ENCODE measurements at places on chromosomes 12 and 14.

GRCh38 chr14:99511421-99512109 lies 30.4 kb downstream of the CCNK start:
- DNase-seq, result peak; percentile 81

DNA sequence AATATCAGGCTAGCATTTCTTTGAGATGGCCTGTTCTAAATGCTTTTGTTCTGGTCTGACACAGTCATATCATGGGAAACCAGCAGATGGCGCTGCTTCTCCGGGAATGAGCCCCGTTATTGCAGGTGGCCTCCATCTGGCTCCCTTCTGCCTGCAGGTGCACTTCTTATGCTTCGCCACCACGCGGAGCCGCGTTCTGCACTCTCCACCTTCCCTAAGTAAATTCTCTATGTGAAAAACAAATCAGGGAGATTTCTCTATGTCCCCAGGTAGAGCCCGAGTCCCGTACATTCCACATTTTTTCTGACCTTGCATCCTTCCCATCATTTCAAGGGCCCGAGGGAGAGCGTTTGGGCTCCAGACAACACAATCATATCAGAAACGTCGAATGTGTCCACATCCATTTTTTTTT lies 26.2 kb downstream of the GLRX5 start:
- peak; percentile 76 for DNase-seq

GRCh38 chr12:116318576-116319232 lies 41.2 kb upstream of the MED13L start:
- no peak for DNase-seq

GRCh38 chr12:507391-507796 lies 47.7 kb downstream of the B4GALNT3 start:
- DNase-seq, result no peak

- DNase-seq, result no peak
Measured at GRCh38 chr14:72352012-72352411, 419.8 kb downstream of the RGS6 start.

- DNase-seq, result peak; percentile 79
Measured at GRCh38 chr14:56124327-56124726, 6.1 kb downstream of the PELI2 start.

DNA sequence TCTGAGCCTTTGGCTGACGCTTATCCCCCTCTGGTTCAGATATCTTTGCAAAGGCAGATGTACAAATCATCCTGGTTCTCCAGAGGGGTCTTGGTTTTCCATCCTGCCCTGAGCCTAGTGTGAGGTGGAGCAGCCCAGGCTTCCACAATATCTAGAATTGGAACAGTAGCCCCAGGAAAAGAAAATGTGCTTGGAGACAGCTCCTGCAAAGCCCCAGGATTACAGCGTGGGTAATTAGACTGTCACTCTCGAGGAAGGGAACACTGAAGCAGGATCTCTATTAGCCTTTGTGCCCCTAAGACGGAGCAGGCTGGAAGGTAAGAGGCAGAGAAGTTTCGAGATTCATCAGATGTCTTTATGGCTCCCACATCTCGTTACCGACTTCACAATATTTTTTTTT lies 59.4 kb downstream of the TMEM132C start:
- no peak for DNase-seq

DNA sequence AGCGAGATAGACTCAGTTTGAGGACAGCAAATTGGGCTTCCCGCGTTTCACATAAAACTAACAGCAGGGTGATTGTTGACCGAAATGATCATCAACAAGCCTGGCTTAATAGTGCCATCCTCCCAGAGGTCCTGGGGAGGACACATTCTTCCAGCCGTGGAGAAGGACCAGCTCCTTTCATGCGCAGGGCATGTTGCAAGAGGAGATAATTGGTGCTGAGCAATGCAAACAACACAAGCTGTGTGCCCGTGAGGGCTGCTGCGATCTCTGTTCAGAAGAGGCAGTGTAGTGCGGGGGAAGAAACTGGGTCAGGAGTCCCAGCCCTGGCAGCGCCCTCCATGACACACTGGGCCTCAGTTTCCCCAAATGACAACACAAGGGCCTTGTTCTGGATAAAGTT lies 54.3 kb downstream of the CCDC85C start:
- DNase-seq, result peak; percentile 39

GRCh38 chr14:58426670-58427280 lies 556 bp downstream of the TIMM9 start:
- peak; percentile 67 for DNase-seq

DNA sequence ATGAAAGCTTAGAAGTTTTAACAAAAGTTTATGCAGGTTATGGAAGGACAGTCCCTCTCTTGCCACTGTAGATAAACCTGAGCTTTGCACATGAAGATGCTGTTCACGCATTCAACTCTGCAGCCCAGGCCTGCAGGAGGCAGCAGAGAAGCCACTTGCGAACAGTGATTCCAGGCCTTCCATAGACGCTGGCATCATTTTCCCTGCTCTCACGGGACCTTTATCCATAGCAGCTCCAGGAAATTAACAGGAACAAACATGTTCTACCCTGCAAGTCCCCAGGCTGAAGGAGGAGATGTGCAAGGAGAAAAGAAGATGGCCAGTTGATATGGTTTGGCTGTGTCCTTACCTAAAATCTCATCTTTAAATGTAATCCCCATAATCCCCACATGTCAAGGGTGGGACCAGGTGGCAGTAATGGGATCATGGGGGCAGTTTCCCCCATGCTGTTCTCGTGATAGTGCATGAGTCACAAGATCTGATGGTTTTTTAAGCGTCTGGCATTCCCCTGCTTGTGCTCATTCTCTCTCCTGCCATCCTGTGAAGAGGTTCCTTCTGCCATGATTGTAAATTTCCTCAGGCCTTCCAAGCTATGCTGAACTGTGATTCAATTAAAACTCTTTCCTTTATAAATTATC lies 2.0 kb downstream of the ERP27 start:
- no peak for DNase-seq

GRCh38 chr12:14612898-14613445 lies 45.3 kb upstream of the PLBD1 start:
- DNase-seq, result no peak

- DNase-seq, result no peak
Measured at GRCh38 chr14:24629521-24629920, 4.5 kb downstream of the GZMB start.

DNA sequence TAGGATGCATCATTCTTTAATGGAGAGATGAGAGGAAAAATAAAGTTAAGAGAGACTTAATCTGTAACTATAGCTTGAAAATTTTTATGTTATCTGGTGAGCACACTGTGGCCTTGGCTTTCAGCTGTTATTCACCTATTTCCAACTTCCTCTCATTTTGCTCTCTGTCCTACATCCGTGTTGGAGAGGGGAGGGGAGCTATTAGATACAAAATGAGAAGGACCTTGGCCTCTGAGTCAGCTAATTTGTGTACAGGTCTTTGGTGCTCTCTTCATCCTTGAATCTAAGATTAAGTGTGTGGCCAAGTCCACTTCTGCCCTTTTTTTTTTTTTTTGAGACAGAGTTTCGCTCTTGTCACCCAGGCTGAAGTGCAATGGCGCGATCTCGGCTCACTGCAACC lies 887 bp upstream of the APOBEC1 start:
- DNase-seq, result no peak

- DNase-seq, result no peak
Measured at GRCh38 chr12:66290716-66291200, 11.5 kb upstream of the HELB start.

DNA sequence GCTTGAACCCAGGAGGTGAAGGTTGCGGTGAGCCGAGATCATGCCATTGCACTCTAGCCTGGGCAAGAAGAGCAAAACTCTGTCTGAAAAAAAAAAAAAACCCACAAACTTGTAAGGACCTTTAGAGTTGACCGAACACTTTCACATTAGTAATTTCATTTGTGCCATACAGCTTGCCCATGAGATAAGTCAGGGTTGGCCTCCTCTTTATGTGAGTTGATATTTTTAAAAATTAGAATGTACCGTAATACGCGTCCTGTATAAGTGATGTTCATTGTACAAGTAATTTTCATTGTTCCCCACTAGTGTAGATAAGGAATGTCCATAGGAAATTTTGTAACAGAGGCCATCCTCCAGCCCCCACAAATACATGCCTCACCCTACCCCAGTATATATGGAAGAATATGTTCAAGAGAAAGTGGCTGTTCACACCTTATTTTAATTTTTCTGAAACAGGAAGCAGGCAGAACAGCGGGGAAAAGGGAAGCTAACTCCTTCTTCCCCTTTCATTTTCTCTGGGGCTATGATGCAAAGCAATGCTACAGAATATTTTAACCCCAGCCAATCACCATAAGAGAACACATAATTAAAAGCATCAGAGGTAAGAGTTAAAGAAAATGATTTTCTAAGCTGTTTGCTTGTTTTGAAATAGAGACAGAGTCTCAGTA lies 31.9 kb upstream of the HIF1A start:
- no peak for DNase-seq

- DNase-seq, result peak; percentile 79
Measured at GRCh38 chr12:46459111-46459510, 86.5 kb upstream of the SLC38A2 start.

- DNase-seq, result no peak
Measured at GRCh38 chr12:97203408-97203807, 259.2 kb upstream of the RMST start.

- no peak for DNase-seq
Measured at GRCh38 chr14:73293782-73294781, 56.8 kb downstream of the PAPLN start.

GRCh38 chr12:116697716-116698115 lies 40.2 kb downstream of the SPRING1 start:
- no peak for DNase-seq

DNA sequence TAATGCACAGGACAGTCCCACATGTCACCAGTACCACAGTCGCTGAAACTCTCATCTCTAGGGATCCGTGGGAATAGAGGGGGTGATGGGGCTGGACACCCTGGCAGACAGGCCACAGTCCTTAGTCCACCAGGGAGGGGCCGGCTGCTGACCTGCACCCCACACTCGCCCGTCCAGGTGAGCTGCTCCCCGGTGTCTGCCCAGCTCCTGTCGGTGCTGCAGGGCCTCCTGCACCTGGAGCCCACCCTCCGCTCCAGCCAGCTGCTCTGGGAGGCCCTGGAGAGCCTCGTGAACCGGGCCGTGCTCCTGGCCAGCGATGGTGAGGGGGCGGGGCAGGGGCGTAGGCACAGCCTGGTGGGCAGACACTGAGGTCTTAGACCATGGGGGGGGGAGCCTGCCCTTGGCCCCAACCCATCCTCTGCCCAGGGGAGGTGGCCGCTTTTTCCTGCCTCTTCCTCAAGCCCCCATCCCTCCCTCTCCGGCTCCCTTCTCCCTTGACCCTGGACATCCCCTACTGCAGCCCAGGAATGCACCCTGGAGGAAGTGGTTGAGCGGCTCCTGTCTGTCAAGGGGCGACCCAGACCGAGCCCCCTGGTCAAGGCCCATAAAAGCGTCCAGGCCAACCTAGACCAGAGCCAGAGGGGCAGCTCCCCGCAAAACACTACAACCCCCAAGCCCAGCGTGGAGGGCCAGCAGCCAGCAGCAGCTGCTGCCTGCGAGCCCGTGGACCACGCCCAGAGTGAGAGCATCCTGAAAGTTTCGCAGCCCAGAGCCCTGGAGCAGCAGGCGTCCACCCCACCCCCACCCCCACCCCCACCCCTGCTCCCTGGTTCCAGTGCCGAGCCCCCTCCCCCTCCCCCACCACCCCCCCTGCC lies 17.1 kb upstream of the ADSS1 start:
- no peak for DNase-seq

- no peak for DNase-seq
Measured at GRCh38 chr14:42504433-42504832, 897.8 kb downstream of the LRFN5 start.

DNA sequence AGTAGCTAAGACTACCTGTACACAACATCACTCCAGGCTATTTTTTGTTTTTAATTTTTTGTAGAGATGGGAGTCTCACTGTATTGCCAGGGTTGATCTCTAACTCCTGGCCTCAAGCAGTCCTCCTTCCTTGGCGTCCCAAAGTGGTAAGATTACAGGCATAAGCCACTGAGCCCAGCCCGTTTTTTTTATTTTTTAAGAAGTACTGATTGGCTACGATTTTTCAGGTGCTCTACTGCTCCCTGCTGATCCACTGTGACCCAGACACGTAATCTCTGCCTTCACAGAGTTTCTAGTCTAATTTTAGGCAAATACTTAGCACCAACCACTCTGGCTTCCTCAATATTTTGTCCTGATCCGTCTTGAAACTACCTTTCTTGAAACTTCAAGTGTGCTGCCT lies 4.3 kb upstream of the STRN3 start:
- DNase-seq, result no peak

DNA sequence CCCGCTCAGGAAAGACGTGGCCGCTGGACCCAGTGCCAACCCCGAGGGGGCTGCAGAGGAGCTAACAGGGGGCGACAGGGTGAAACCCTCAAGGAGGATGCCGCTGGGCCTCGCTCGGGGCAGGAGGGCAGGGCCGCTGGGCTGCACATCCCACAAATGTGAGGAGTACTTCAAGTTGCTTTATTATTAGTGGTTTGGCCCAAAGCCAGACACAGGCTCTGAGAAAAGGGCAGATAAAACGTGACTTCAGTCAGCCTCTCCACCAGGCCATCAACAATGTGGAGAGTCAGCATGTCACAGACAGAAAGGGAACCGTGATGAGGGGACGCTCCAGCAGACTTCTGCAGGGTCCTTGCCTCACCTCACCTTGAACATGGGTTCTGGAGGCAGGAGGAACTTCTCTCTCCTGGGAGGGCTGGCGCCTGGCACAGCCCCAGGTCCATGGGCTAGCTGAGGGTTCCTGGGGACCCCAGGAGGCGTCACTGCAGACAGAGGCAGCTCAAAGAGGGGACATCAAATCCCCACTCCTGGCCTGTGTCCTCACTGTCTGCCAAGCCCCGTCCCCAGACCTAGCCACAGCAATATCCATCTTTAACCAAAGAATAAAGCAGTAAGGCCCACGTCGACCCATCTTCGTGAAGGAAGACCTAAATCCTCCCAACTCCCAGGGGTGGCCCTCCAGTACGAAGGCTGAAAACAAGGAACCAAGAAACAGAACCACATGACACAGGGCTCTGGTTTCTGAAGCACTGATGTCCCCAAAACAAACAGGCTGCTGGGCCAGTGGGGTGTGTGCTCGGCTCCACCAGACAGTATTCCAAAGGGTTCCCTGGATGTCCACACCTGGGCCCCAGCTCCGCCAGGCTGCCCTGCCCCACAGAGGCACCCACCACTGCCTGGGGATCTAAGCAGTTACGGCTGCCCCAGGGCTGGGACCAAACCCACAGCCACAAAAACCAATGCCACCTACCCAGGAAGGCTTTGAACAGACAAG lies 35.1 kb downstream of the CCDC85C start:
- peak; percentile 87 for DNase-seq

GRCh38 chr12:68331869-68332727 lies at the start of gene MDM1:
MDM1 (minus strand) TSS chr12:68332362; CDS start chr12:68332245, 117 bp downstream.
- peak; percentile 99 for DNase-seq

DNA sequence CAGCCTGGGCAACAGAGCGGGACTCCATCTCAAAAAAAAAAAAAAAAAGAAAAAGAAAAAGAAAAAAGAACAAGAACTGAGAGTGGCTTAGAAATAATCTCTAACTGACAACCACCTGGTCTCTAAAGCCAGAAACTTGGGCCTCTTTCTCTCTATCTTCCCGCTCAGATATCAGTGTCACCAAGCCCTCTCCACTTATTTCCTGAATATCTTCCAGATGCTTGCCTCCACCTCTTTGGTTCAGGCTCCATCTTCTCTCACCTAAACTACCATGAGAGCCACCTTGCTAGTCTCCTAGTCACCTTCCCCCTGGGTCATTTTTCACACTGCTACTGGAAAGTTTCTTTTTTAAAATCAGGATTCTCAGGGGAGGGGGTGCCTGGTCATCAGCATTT lies 1.8 kb upstream of the TM9SF1 start:
- DNase-seq, result no peak
